ENCODE measurements at places on chromosomes 2 and 18.

GRCh38 chr2:128505575-128506526, 187.2 kb upstream of the HS6ST1 start:
- DNase-seq: no peak

DNA sequence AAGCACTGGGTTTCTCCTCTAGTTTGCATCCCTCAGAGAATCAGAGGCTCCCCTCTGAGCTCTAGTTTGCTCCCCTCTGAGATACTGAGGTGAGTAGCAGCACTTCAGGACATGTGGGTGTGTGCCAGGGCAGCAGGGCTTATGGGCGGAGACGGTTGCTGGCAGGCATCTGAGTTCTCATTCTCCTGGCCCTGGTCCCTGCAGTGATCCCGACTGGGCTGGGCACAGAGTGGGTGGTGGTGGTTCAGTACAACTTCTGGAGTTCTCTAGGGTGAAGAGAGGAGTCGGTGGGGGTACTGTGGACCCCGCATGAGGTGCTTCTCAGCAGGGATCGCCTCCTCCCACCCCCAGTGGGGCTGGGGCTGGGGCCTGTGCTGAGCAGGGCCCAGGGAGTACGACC, 47.9 kb downstream of the BOLA3 start:
- no peak for DNase-seq

GRCh38 chr2:10750610-10751009, 29.2 kb downstream of the ATP6V1C2 start:
- DNase-seq: no peak

DNA sequence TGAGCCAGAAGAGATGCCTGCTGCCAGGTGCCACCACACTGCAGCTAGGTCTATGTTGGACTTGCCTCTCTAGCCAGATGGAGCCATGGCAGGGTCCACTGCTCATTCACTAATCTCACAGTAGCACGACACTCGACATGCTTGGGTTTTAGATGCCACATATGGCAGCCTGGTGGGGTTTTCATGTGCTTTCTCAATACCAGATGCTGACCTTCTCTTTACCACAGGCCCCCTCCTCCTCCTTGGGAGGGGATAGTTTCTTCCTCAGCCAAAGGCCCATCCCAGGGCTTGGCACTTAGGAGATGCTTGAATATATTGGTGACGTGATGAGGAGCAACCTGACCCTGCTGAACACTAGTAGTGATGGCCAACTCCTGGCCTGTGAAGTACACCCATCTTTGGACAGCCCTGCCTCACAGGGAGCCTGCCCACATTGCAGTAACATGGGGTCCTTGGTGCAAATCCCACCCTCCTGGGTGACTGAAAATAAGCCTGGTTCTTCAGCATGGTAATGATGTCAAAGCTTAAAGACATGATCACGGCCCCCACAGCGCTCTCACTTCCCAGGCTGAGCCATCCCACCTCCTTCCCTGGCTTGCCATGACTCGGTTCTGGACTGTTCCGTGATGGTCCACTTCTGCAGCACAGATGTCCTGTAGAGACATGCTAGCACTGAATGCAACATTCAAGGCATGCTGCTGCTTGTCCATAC, 227.5 kb downstream of the SH3RF3 start:
- DNase-seq: no peak

- no peak for DNase-seq
These were observed 14.1 kb upstream of the FAM228A start for GRCh38 chr2:24160761-24161160.

DNA sequence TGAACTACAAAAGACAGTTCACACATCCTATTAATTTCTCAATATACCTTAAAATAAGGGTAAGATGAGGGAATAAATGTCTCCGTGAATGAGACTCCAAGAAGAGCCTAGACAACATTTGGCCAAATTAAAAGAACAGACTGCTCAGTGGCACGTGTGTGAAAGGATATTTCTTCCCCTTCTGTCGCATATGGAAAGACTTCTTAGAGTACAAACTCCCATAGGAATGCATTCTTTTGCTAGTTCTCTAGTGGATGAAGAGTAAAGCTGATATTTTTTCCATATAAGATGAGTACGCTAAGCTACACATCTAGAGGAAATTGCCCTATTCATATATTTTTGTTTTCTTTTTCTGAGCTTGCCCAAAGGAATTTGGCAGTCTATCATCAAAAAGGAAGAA, 710.0 kb upstream of the ID2 start:
- DNase-seq: no peak

DNA sequence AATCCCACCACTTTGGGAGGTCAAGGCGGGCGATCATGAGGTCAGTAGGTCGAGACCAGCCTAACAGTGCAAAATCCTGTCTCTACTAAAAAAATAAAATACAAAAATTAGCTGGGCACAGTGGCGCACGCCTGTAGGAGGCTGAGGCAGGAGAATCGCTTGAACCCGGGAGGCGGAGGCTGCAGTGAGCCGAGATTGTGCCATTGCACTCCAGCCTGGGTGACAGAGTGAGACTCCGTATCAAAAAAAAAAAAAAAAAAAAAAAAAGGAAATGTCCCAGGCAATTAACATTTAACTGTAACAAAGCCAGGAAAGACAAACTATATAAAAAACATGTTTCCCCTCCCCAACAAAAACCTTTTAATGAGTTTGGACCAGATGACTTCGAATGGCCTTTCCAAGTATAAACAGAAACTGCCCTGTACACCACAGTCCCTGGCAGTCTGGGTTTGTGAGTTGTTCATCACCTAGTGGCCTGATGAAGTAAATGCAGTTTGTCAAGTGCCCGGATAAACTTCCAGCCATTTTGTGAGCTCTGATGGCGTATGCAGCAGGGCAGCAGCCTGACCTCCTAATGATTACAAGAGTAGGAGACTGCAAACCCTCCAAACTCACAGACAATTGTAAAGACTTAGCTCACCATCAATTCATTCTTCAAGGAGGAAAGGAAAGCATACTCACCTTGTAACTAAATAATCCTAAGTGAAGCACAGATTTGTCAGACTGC, 16.6 kb upstream of the PCBP1 start:
- DNase-seq: peak; percentile 57

GRCh38 chr18:8643326-8643878, 34.2 kb downstream of the RAB12 start:
- DNase-seq: no peak

- no peak for DNase-seq
These were observed 469.6 kb upstream of the MYT1L start for GRCh38 chr2:2800697-2801096.

DNA sequence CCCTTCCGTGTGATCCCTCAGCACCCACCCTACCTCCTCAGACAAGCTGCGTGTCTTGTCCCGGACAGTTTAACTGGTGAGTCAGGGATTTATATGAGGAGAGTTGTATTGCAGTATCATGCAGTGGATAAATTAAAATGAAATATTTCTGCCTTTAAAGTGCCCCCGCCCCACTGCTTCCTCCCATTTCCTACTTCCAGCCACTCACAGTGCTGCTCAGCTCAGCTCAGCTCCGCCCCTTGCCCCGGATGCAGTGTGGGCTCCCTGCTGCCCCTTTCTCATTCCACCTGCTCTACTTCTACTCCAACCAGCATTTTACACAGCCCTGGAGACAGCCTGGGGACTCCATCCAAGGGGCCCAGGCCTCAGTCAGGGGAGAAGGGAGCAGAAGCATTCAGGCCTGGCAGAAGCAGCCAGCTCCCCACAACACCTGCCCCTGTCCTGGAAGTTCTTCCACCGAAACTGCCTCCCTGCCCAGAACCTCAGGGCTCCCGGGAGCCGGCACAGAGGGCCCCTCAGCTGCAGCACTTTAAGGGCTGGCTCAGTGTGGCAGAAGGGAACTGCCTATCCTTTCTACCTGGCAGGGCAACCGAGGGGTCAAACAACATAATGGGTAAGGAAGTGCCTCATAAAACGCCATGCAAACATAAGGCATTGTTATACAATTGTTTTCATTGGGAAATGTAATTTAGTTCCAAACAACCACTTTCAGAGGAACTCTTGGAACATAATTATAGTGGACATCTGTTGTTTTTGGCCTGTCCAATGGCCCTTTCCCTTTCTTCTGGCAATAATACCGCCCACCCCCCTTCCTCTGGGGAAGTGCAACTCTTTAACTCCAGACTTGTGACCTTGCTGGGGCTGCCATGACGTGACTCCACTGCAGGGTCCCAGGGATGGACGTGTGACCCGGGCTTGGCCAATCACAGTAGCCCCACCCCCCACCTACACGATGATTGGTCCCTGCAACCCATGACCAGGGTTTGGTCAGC, 102.3 kb downstream of the LIPG start:
- no peak for DNase-seq

DNA sequence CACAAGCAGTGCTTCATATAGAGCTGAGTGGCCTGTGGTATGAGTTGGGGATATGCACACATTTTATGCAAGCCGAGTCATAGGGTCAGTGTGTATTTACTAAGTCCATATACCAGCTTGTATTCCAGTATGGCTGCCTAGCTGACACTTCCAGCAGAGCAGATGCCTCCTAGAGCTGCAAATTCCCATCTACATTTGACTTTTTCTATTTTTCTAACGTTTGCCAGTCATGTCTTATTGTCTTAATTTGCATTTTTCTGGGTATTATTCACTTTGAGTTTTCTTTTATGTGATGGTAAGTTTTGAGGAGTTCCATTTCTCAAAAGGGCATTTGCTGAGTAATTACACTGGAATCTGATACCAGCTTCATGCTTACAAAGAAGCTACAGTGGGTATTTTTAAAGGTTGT, 334.5 kb upstream of the CDH2 start:
- no peak for DNase-seq

DNA sequence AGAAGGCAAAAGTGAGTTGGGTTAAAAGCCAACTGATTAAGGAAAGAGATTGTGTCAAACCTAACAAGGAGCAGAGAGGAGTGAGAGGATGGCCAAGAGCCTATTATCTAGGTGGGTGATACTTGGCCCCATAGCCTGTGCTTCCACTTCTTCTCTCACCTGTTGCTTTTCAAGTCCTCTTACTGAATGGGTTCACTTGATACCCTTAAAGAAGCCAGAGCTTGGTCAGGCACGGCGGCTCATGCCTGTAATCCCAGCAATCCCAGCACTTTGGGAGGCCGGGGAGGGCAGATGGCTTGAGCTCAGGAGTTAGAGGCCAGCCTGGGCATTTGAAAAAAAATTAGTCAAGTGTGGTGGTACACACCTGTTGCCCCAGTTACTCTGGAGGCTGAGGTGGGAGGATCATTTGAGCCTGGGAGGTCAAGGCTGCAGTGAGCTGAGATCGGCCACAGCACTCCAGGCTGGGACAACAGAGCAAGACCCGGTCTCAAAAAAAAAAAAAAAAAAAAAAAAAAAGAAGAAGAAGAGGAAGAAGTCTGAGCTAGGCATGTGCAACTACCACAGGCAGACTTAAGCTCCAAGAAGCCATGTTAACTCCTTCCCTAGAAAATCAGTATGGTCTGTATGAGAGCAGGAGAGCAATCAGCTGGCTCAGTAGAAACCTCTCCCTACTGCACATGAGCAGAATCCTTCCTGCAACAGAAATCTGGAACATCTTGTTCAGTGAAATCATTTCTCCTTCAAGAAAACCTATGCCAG, 28.4 kb upstream of the ME2 start:
- no peak for DNase-seq

- DNase-seq: no peak
These were observed 205.5 kb upstream of the KCNH7 start for GRCh38 chr2:163044114-163044513.

DNA sequence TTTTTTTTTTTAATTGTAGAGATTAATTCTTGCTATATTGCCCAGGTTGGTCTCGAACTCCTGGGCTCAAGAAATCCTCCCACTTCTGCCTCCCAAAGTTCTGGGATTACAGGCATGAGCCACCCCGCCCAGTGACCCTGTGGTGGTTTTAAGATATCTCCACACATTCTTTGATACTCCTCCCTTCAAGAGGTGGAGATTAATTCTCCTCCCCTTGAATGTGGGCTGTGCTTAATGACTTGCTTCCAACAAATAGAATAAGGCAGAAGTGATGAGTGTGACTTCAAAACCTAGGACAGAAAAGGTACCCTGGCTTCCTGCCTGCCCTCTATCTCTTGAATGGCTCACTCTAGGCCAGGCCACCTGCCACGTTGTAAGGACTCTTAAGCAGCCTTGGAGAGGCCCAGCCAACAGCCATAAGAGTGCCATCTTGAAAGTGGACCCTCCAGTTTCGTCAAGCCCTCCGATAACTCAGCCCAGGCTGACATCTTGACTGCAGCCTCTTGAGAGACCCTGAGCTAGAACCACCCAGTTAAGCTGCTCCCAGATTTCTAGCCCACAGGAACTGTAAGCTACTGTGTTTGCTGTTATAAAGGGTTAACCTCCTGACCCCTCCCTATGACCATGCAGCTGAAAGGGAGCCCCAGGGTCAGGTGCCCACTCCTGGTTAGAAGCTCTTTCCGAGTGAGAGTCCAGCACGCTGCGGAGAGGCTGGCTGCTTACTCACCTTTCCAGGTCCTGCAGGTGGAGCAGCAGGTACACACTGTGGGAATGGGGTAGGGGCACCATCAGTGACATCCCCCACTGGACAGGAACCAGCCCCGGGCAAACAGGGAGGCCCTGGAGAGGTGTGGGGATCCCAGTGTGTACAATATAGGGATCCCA, 27.6 kb downstream of the MRPL35 start:
- DNase-seq: no peak

- DNase-seq: no peak
These were observed 7.1 kb upstream of the NAPG start for GRCh38 chr18:10518595-10519255.

GRCh38 chr2:70964596-70965386, 13.6 kb upstream of the ANKRD53 start:
- peak; percentile 83 for DNase-seq

DNA sequence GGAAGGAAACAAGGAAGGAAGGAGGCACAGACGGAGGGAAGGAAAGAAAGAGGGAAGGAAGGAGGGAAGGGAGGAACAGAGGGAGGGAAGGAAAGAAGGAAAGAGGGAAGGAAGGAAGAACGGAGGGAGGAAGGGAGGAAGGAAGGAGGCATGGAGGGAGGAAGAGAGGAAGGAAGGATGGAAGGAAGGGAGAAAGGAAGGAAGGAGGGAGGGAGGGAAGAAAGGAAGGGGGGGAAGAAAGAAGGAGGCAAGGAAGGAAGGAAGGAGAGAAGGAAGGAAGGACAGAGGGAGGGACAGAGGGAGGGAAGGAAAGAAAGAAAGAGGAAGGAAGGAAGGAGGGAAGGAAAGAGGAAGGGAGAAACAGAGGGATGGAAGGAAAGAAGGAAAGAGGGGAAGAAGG, 7.6 kb upstream of the ACOXL start:
- DNase-seq: no peak

- no peak for DNase-seq
These were observed 23.7 kb upstream of the TMX3 start for GRCh38 chr18:68738564-68738963.

GRCh38 chr2:25529034-25529433, 144.3 kb downstream of the DTNB start:
- DNase-seq: no peak

DNA sequence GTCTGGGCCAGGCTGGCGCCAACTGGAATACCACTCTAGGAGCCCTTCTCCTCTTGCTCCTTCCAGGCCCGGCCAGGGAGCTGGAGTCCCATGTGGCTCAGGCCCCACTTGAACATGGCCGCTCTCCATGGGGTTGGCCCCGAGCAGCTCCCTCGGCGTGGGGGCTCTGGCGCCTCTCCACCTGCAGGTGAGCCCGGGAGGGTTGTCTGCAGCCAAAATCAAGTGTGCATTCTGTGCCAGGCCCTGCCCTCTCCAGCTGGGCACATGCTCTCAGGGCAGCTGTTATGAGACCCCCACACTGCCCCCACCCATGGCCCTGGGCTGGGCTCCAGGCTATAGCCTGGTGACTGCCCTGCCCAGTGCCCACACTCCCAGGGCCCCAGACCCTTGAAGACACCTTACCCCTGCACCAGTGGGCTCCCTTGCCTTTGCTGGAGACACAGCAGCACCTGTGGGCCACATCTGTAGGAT, 45.8 kb upstream of the HS6ST1 start:
- DNase-seq: no peak
